ENCODE measurements at places on chromosomes 5 and 9.

DNA sequence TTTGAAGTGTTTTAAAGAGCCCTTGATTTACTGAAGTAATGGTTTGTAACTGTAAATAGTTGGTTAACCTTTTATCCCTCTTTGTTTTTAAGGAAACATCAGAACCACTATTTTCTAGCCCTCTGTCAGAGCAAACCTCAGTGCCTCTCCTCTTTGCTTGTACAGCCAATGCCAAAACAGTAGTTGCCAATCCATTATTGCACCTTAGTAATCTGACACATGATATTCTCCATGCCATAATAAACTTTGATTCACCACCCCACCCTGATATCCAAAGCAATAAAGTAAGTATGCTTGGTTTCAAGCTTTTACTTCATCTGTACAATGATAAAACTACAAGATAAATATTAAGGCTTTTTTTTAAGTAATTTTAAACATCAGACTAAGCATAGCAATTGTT lies 100.8 kb downstream of the DMXL1 start:
- no peak for DNase-seq

GRCh38 chr5:3153226-3153858 lies 401.9 kb upstream of the IRX2 start:
- DNase-seq = no peak

DNA sequence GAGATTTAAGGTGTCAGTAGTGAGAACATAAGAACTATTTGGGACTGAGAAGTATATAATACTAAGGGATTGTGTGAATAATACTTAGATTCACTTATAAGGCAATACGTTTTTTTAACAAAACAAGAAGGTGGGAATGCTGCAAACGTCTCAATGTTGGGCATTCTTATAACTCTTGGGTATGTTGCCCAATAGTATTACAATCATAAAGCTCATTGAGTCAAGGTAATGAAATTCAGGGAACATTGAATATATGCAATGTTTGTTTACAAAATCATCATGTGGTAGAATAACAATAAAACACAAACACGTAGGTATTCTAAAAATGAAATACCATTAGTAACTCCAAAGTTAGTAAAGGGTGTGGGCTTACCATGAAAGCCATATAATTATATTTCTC lies 400.7 kb downstream of the KIAA0825 start:
- DNase-seq = no peak

DNA sequence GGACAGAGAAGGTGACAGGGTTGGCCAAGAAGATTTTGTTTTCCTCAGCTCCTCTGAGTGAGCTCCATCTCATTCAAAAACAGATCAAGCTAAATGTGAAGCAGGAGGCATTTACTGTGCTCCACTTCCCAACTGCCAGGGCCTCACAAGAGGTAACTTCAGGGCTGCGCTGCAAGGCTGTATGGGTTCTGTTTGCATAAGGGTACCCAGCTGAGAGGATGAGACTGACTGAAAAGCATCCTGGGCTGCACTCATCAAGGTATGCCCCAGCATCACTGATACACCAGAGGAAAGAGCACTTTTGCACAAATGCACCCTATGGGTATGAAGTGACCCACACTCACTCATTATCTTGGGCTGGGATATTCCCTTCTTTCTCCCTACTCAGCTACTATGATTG lies 316.2 kb upstream of the HAPLN1 start:
- DNase-seq = no peak

- no peak for DNase-seq
Measured at GRCh38 chr9:98801969-98802371, 5.5 kb upstream of the GALNT12 start.

DNA sequence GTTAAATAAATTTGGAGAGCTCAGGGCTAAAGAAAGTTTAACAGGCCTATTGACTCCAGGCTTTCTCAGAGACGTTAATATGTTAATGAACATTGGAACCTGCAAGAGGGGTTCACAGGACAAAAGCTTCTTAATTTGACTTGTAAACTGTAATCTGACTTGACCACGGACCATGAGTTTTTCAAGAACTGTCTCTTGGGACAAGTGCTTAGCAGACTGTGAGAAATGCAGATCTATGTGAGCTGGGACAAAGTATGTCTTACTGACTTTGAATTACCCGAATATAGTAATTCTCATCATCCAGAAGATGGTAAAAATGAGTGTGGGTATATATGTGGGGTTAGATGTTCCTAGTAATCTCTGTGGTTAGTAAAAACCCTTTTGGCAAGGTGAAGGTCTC lies 186.6 kb downstream of the ATP10B start:
- no peak for DNase-seq

GRCh38 chr5:124932791-124933600 lies 186.6 kb upstream of the ZNF608 start:
- DNase-seq = peak; percentile 84

DNA sequence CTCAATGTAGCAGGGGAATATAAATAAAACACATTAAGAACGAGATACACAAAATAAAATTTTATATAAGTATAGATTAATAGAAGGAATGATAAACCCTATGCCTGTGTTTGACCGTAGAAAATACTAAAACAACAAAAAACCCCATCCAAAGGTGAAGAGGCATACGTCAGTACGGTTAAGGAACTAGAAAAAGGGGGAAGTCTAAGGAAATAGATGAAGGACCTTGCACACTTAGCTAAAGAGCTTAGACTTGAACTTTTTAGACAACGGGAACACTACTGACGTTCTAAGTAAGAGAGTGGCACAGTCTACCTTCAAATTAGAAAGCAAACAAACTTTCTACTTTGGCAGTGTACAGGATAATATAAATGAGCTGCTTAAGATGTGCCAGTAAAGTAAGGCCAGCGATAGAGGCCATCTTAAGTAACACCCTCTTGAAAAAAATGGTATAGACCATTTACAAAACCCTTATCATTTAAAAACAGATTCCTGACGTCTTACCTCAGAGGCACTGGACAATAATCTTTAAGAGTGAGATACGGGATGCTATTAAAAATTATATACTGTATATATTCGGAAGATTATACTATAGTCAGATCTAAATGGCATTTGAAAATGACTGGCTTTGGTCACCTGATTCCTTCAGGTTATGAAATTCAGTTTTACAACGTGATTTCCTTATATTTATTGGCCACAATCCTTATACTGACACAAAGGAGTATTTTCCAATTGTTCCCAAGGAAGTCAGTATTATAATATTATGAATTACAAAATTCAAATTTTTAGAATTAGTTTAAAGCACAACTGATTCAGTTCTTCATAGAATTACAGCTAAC lies 8.5 kb downstream of the PANK3 start:
- DNase-seq = no peak

GRCh38 chr9:133664173-133665050 lies 28.2 kb downstream of the DBH start:
- no peak for DNase-seq

- DNase-seq = no peak
Measured at GRCh38 chr5:124056991-124057723, 545.2 kb downstream of the CSNK1G3 start.

DNA sequence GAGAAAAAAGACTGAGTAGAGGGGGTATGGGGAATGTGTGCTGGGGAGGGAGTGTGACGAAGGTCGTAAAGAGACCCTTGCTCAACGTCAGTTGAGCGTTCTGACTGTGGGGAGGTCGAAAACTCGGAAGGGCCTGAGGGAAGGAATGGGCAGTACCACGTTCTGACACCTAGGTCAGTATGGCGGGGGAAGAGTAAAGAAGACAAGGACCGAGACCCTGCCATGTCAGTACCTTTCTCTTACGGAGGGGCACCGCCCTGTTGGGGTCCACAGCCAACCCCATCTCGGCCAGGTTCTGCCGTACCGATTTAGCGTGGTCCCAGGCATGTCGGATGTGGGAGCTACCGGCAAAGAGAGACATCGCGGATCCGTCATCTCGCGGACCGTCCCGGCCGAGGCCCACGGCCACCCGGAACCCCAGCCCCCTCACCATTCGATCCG lies 375 bp downstream of the NOP16 start:
- no peak for DNase-seq

GRCh38 chr5:112159435-112159834 lies 259.6 kb downstream of the EPB41L4A start:
- DNase-seq = no peak

GRCh38 chr5:39506211-39506610 lies 81.4 kb upstream of the DAB2 start:
- DNase-seq = no peak

- DNase-seq = no peak
Measured at GRCh38 chr5:138351056-138351455, 1.4 kb upstream of the KDM3B start.

GRCh38 chr5:177502886-177503285 lies 5.5 kb upstream of the PDLIM7 start:
- DNase-seq = no peak

- DNase-seq = peak; percentile 82
Measured at GRCh38 chr9:93072383-93072795, 13.9 kb downstream of the SUSD3 start.

- DNase-seq = no peak
Measured at GRCh38 chr5:169648725-169649310, 11.7 kb downstream of the DOCK2 start.

DNA sequence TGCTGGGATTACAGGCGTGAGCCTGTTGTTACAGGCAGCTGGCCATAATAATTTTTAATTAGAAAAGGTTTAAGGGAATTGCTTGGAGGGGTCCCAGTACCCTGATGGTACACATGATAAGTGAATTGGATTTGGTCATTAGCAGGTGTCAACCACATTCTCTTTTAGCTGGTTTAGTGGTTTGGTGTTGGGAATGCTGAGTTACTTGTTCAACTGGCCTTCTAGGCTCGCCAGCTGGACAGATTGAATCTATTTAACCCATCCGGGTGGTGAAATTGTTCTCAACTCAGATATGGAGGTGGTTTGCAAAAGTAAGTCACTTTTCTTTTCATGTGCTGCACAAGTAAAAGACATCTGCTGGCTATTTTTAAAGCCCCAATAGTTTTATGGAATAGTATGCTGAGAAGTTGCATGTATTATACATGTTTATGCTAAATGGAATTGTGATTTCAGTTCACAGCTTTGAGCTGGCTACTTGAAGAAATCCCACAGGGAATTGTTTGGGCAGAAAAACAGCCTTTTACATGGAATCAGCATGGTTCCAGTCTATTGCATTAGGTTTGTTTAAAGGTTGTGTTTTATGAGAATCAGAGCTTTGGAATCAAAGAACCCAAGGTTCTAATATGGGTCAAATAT lies 149.8 kb upstream of the SLC28A3 start:
- DNase-seq = no peak

DNA sequence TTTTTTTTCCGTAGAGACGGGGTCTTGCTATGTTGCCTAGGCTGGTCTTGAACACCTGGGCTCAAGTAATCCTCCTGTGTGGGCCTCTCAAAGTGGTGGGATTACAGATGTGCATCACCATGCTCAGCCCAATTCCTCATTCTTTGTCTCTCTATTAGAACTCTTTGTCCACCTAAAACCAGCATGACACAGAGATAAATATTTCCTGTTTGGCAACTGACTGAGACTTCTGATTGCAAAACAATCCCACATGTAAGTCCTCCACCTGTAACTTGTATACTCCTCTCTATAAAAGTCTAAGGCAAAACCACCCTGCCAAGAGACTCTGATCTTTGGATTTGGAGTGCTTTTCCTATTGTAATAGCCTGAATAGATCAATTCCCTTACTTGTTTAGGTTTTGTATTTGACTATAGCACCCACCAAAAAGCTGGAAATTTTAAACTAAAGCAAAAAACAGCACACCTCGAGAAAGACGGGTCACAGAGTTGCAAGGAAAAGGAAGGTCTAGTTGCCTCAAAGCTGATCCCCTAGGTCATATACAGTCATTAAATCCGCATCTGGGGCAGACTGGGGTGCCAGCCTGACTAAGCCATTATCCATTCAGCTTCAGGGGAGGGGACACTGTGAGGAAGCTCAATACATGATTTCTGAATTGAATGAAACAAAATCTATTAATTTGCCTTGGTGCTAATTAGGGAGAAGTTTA lies 13.5 kb upstream of the KIF27 start:
- DNase-seq = no peak

DNA sequence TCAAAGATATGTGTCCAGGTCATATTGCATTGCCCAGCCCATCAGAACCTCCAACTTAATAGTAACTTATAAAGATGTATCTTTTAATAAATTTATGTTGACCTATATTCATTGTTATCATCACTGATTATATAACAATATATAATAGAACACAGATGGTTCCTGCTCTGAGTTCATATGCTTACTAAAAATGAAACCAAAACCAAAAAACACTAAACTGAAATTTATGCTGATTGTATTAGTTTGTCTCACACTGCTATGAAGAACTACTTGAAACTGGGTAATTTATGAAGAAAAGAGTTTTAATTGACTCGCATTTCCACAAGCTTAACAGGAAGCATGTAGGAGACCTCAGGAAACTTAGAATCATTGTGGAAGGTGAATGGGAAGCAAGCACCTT lies 462.5 kb upstream of the TYRP1 start:
- DNase-seq = no peak

DNA sequence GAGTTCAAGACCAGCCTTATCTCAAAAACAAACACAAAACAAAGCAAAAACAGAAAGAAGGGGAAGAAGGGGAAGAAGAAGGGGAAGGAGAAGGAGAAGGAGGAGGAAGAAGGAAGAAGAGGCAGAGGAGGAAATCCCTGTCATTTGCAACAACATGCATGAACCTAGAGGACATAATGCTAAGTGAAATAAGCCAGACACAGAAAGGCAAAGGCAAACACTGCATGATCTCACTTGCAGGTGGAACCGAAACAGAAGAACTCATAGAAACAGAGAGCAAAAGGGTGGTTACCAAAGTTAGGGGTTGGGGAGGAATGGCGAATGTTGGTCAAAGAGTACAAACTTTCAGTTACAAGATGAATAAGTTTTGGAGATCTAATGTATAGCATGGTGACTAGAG lies 135.4 kb downstream of the UGCG start:
- DNase-seq = no peak

- no peak for DNase-seq
Measured at GRCh38 chr5:72252574-72253155, 67.4 kb downstream of the MRPS27 start.

GRCh38 chr5:136058972-136059354 lies 30.2 kb downstream of the TGFBI start:
- DNase-seq = no peak

GRCh38 chr9:6473151-6473550 lies 60.2 kb downstream of the UHRF2 start:
- DNase-seq = no peak

DNA sequence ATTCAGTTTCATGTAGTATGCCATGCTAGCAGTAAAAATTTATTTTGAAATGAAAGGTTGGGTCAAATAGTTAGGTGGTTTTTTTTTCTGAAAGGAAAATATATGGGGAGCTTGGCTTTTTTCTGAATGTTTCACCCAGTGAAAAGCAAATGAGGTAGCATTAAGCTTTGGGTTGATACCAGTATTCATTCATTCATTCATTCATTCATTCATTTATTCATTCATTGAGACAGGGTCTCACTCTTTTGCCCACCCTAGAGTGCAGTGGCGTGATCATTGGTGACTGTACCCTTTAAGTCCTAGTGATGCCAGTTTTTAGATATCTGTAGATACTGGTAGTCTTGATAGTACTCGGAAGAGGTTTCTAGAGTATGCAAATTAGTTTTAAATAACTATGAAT lies 42.4 kb upstream of the LRRC70 start:
- DNase-seq = no peak

DNA sequence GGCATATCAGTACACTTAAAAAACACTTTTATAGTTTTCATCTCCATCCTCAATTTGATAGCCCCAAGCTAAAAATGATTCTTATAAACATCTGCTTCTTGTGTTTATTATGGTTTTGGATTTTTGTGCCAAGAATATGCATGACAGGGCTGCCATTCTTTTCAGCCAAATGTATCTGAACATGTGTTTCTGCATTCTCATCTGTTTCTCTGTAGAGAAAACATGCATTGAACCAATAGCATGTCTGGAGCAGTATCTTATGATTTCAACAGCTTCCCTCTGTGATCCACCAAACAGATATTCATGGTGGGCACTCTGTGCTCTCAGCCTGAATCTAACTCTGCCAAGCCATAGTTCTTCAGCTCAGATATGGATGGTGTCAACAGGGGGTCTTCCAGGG lies 99.3 kb upstream of the ERCC6L2 start:
- no peak for DNase-seq

All from left lobe of liver (tissue), 2 donors.